ENCODE measurements at places on chromosomes 11 and 22.
A peak's percentile ranks its signal among the peaks of the same experiment; 100 is the strongest.

DNA sequence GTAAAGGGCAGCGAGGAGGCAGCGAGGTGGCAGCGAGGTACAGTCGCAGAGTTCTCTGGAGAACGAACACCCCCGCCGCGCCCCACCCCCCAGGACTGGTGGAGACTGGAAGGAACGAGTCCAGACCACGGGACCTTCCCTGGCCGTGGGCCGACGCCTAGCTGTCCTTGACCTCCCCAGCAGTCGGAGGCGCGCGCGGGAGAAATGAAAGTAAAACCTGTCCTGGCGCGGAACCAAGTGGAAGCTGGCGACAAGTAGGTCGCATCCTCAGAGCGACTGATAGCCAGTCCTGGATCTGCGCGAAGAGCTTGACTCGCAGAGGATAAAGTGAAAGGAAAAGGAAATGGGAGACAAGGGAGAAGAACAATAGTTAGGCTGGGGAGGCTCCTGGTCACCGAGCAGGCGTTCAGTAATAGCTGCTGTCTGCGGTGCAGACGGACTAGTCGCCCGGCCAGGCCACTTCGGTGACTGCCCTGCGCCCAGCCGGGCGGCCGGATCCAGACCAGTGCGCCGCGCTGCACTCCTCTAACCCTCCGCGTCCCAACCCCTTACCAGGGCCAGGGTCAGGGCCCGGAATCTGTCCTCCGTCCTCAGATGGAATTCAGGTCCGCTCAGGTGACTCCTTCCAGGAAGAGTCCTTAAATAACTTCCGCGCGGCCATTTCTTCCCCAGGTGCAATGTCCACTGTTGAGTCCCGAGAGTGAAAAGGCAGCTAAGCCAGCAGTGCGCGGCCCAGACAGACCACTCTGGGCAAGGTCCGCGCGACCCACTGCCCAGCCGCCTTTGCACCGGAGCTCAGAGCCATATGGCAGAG, 1.9 kb upstream of the ADM start:
- DNase-seq, result peak; percentile 65

- no peak for DNase-seq
Observed at GRCh38 chr11:95344932-95345642, 114.1 kb upstream of the SESN3 start.

GRCh38 chr22:27853424-27853823, 51.9 kb upstream of the MN1 start:
- no peak for DNase-seq

GRCh38 chr11:62926680-62927455, 5.7 kb upstream of the CHRM1 start:
- no peak for DNase-seq

DNA sequence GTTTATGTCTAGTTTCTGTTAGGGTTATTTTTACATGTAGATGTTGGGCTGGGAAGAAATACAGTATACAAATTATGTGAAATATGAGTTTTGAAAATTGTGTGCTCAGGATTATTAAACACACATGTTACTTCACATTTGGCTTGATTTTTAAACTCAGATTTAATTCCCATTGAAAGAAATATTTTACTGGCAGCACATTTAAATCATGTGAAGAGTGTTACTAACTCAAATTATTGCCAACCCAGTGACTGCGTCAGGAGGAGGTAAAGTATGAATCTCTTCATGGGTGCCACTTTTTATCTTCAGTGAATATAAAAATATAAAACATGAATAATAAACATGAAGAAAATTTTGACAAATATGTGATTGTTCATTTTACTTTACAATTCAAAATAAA, 457.5 kb upstream of the CCDC179 start:
- no peak for DNase-seq

DNA sequence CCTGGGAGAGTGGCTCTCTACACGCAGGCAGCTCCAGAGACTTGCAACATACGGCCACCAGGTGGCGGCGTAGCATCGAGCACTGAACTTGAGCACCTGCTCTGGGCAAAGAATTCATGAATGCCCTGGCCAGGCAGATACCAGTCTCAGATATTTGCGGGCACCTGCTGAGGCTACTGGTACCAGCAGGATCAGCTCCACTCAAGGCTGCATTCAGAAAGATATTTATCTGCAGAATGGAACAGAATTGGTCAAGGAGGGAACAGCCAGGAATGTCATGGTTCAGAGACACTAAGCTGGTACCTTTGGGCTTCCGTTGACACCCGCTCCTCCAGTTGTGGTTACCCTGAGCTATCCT, 10.8 kb upstream of the CCDC86 start:
- peak; percentile 75 for DNase-seq

DNA sequence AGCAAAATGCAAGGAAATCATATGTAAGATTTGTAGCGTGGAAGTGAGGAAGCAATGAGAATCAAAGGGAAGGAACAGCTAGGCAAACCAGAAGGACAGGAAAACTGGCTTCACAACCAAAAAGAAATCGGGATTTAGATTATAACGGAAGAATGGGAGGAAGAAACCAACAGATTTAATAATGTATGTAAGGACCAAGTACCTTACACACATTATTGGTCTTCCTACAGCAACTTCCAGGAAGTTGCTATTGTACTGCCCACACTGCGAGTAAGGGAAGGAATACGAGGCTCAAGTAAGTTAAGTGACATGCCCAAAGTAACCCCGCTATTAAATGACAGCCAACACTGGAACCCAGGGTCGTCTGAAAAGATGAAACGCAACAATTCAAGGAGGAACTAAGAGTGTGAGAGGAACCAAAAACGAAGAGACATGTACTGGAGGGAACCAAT, 473 bp downstream of the TXN2 start:
- DNase-seq, result no peak

GRCh38 chr11:10247011-10247410, 47.0 kb downstream of the SBF2 start:
- DNase-seq, result no peak

GRCh38 chr11:117901601-117902000, 25.1 kb upstream of the FXYD6 start:
- no peak for DNase-seq

DNA sequence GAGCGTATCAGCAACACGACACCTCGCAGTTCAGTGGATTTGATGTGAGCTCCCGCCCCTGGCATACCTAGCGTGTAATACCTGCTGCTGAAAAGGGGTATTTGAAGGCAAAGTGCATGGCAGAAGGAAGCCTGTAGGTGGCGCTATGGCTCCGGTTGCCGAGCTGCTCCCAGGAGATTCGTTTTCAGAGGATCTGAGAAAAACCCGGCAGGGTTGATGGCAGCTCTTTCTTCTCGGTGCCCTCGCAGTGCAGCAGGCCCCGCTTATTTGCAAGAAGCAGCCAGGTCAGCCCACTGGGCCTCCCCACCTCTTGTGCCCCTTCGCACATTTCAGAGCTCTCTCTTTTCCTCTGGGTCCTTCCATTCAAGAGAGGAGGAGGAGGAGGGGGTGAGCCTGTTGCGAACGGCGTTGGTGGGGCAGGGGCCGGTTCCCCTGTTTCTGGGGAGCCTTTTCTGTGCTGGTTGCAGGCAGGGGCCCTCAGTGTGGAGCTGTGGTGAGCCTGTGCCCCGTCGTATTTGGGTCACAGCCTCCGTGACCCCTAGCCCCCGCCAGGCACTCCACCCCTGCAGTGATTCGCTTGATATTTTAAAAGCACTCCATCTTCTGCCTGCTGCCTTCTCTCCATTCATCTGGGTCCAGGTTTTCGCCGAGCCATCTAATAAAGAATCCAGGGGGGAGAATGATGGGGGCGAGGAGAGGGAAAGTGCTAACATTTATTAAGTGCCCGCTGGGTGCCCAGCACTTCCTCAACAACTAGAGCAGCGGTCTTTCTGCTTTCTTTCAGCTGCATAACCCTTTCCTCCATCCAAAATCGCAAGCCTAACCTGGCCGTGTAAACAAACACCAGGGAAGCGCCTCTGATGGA, 85.3 kb upstream of the SYT13 start:
- peak; percentile 60 for DNase-seq

- no peak for DNase-seq
Observed at GRCh38 chr11:30216534-30216933, 14.3 kb upstream of the FSHB start.

- DNase-seq, result no peak
Observed at GRCh38 chr11:116229236-116229970, 543.4 kb downstream of the BUD13 start.

GRCh38 chr11:553988-554340, 6.6 kb downstream of the LMNTD2 start:
- no peak for DNase-seq

DNA sequence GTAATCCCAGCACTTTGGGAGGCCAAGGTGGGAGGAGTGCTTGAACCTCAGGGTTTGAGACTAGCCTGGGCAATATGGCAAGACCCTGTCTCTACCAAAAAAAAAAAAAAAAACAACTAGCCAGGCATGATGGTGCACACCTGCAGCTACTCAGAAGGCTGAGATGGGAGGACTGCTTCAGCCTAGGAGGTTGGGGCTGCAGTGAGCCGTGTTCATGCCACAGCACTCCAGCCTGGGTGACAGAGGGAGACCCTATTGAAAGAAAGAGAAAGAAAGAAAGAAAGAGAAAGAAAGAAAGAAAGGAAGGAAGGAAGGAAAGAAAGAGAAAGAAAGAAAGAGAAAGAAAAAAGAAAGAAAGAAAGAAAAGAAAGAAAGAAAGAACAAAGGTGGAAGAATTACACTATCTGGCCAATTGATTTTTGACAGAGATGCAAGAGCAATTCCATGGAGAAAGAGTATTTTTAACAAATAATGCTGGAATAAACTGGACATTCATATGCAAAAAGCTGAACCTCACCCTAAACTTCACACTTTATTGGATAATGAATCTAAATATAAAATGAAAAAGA, 33.9 kb upstream of the SLC25A1 start:
- no peak for DNase-seq

DNA sequence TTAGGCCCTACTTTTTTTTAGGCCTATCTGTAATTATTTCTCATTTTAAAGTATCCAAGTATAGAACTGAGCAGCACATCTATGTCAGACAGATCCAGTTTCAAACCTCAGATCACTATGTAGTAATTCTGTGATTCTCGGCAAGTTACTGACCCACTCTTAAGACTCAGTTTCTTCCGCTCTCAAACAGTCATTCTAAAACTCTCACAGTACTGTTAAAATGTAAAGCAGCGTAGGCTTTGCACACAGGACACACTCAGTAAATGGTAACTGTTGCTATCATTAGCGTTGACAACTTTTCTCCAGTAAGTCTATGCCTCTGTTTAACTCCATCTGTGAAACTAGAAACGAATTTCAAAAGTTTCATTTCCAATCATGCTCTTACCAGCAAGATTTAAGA, 277.1 kb downstream of the TTC28 start:
- no peak for DNase-seq

DNA sequence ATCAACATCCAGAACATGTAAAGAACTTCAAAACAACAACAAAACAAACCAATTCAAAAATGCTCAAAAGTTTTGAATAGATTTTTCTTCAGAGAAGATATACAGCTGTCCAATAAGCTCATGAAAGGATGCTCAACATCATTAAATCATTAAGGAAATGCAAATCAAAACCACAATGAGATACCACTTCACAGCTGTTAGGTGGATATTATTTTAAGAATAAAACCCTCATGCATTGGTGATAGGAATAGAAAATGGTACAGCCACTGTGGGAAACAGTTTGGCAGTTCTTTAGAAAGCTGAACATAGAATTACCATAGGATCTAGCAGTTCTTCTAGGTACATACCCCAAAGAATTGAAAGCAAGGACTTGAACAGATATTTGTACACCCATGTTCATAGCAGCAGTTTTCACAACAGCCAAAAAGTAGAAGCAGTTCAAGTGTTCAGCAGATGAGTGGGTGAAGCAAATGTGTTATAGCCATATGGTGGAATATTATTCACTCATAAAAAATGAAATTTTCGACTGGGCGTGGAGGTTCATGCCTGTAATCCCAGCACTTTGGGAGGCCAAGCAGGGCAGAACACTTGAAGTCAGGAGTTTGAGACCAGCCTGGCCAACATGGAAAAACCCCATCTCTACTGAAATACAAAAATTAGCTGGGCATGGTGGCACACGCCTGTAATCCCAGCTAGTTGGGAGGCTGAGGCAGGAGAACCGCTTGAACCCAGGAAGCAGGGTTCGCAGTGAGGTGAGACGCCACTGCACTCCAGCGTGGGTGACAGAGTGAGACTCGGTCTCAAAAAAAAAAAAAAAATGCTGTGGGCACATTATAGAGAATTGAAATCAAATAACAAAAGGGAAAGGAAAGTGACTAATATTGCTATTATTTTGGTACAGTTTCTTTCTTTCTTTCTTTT, 42.9 kb downstream of the CBL start:
- DNase-seq, result no peak

DNA sequence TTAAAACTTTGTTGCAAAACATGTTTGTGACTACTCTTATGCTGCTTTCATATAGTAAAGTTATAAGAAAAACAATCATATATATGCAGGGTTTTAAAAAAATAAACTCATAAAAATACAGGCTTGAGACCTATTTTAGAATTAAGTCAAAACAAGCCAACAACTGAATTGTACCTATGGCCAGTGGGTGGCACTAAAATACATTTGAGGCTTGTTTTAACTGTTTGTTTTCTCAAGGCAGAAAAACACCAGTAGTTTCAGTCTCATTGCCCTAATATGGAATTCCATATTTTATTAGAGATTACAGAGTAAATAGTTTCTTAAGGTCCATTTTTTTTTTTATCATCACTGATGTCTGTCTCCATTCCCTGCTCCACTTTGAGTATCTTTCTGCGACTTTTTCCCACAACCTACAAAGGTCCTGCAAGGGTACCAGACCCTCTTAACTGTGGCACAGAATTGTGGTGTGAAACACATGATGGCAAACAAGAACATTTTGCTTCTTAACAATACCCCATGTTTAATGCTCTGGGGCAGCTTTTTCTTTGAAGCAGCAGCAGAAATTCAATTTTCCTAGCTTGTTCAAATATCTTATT, 8.5 kb upstream of the CCDC89 start:
- DNase-seq, result peak; percentile 36

GRCh38 chr22:33002035-33002434, 56.1 kb downstream of the SYN3 start:
- no peak for DNase-seq

DNA sequence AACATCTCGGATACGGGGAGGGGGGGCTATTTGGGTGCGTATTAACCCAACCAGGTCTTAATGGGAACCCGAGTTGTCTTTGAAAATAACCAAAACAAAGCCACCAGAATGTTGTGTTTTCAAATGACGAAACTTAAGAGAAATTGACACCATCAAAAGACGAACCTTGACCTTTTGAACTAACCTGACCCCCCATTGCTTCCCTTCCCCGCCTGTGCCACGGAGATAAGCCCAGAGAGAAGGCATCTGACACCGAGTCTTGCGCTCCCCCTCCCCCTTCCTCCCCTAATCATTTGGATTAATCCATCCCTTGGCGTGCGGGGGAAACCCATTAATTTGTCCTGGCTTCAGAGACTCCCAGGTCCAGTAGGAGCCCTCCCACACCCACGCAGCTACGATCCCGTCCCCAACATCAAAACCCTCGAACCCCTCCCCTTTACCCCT, 4.5 kb upstream of the GCAT start:
- no peak for DNase-seq

GRCh38 chr11:35111161-35112055, 27.6 kb upstream of the CD44 start:
- DNase-seq, result no peak

GRCh38 chr11:124762105-124762623, at the start of gene ESAM:
ESAM (minus strand) TSS chr11:124762290; CDS start chr11:124762154, 136 bp downstream.
- DNase-seq, result peak; percentile 64

- no peak for DNase-seq
Observed at GRCh38 chr11:75011872-75012271, 23.1 kb downstream of the NEU3 start.

All from CD4-positive, alpha-beta T cell treated with Interleukin-6 at 100 ng/mL for 8 hours (primary cell).